A549 treated with Hydrocortisone at 1 μM for 4 hours (cell line): ENCODE measurements at places on chromosomes 12 and 14. TPM values are rescaled to one million over a fixed set of nuclear protein-coding genes. Genes with fewer than 3 reads are reported as not detected.

The GSC gene
- 0.28 to 0.31 TPM (median 0.30 TPM) in 5 replicates for total RNA-seq

The AICDA gene
- total RNA-seq = 0.13 to 0.28 TPM (median 0.24 TPM) in 5 replicates

The FAM186B gene
- 0.05 to 0.16 TPM (median 0.13 TPM) in 5 replicates for total RNA-seq

The PAPLN gene
- total RNA-seq = 4.4 to 5.6 TPM (median 5.3 TPM) in 5 replicates

The B3GNT4 gene
- 0.62 to 0.86 TPM (median 0.79 TPM) in 5 replicates for total RNA-seq

The ANO4 gene
- 0.02 to 0.28 TPM (median 0.11 TPM) in 4 of 5 replicates, not detected in the other for total RNA-seq

The GLIPR1L1 gene
- not detected in 5 replicates for total RNA-seq

The ABHD12B gene
- total RNA-seq = not detected in 5 replicates

The SLC38A4 gene
- total RNA-seq = 0.07 to 0.38 TPM (median 0.22 TPM) in 5 replicates

The HOMEZ gene
- total RNA-seq = 6.5 to 8.9 TPM (median 8.5 TPM) in 5 replicates

The TBX3 gene
- 51.1 to 54.3 TPM (median 53.3 TPM) in 5 replicates for total RNA-seq

The CMKLR1 gene
- total RNA-seq = 0.01 to 0.21 TPM (median 0.05 TPM) in 4 of 5 replicates, not detected in the other

The AQP6 gene
- total RNA-seq = 0.13 TPM in 1 of 5 replicates, not detected in the others

The REM2 gene
- 0.30 to 0.46 TPM (median 0.36 TPM) in 5 replicates for total RNA-seq

The ESPL1 gene
- 17.1 to 22.0 TPM (median 18.8 TPM) in 5 replicates for total RNA-seq

The NELL2 gene
- 0.03 to 0.37 TPM (median 0.18 TPM) in 4 of 5 replicates, not detected in the other for total RNA-seq

The CABP1 gene
- 0.10 to 0.32 TPM (median 0.29 TPM) in 5 replicates for total RNA-seq

The EGLN3 gene
- 4.1 to 5.4 TPM (median 4.9 TPM) in 5 replicates for total RNA-seq

The EXOC3L4 gene
- total RNA-seq = 1.0 to 2.8 TPM (median 1.7 TPM) in 5 replicates

The CFL2 gene
- 98.3 to 121 TPM (median 116 TPM) in 5 replicates for total RNA-seq

The SAMD15 gene
- total RNA-seq = 1.2 to 2.6 TPM (median 1.6 TPM) in 5 replicates

The DDX11 gene
- total RNA-seq = 40.3 to 48.9 TPM (median 42.2 TPM) in 5 replicates

The LRRC10 gene
- total RNA-seq = not detected in 5 replicates

The SELPLG gene
- total RNA-seq = 0.64 to 1.2 TPM (median 0.91 TPM) in 5 replicates

The PTPN6 gene
- total RNA-seq = 9.5 to 13.3 TPM (median 11.7 TPM) in 5 replicates

The C12orf50 gene
- 0.07 to 0.10 TPM in 2 of 5 replicates, not detected in the others for total RNA-seq

The OTX2 gene
- total RNA-seq = not detected in 5 replicates

The CHURC1 gene
- total RNA-seq = 77.2 to 96.2 TPM (median 78.8 TPM) in 5 replicates

The AGAP2 gene
- 0.09 to 0.23 TPM (median 0.12 TPM) in 5 replicates for total RNA-seq

The MARS1 gene
- 125 to 280 TPM (median 129 TPM) in 5 replicates for total RNA-seq

The ZNF219 gene
- 21.4 to 31.3 TPM (median 28.4 TPM) in 5 replicates for total RNA-seq

The EFS gene
- total RNA-seq = not detected in 5 replicates

The TPPP2 gene
- not detected in 5 replicates for total RNA-seq

The FAR2 gene
- 0.08 to 0.34 TPM (median 0.09 TPM) in 3 of 5 replicates, not detected in the others for total RNA-seq

The PTPRR gene
- total RNA-seq = 0.21 to 0.46 TPM (median 0.36 TPM) in 5 replicates

The KRAS gene
- 10.1 to 19.7 TPM (median 14.0 TPM) in 5 replicates for total RNA-seq

The REP15 gene
- total RNA-seq = 0.18 to 0.63 TPM (median 0.35 TPM) in 5 replicates
